ENCODE measurements at places on chromosomes 3 and 15.

- no peak for DNase-seq
Observed at GRCh38 chr3:24191801-24192403, 246.8 kb downstream of the NR1D2 start.

DNA sequence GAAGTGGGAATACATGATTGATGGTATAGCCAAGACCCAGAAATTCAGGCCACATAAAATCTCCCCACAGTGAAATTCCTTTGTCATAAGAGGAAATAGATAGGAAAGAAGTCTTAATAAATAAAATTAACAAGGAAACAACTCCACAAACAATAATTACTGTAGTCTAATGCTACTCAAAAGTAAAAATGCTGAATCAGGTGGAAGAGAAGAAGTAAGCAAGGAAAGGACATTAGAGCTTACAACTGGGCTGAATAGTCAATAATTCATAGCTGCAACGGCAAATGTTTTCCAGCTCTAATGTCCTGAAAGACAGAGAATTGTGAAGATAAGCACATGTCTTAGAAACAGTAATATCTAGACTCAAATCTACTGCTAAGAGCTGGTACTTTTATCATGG, 64.4 kb downstream of the STRIT1 start:
- DNase-seq, result no peak

- DNase-seq, result peak; percentile 27
Observed at GRCh38 chr15:59622289-59622688, 10.7 kb downstream of the GCNT3 start.

GRCh38 chr15:91694131-91694830, 159.2 kb upstream of the SLCO3A1 start:
- DNase-seq, result no peak

- no peak for DNase-seq
Observed at GRCh38 chr3:45054196-45054857, 28.2 kb downstream of the CLEC3B start.

- no peak for DNase-seq
Observed at GRCh38 chr3:55597641-55598040, 110.5 kb upstream of the WNT5A start.

- no peak for DNase-seq
Observed at GRCh38 chr3:79297245-79297960, 470.4 kb downstream of the ROBO1 start.

DNA sequence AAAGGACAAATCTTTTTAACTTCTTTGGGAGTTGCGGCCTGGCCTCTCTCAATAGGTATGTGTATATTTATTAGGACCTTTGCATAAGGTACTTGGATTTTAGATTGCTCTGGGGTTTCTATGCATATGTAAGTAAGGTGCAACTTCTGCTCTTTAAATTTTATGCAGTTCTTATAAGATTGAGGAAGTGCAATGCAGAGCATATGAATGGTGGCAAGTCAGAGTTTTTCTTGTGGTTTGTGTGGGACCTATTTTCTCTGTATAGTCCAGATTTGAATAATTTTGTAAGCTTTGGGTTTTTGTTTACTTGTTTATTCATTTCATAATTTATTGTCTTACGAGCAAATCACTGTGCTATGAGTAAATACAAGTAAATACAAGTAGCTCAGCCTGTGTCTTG, 101.5 kb downstream of the ATG7 start:
- no peak for DNase-seq

GRCh38 chr3:115275896-115276295, 128.8 kb upstream of the ZBTB20 start:
- DNase-seq, result no peak

DNA sequence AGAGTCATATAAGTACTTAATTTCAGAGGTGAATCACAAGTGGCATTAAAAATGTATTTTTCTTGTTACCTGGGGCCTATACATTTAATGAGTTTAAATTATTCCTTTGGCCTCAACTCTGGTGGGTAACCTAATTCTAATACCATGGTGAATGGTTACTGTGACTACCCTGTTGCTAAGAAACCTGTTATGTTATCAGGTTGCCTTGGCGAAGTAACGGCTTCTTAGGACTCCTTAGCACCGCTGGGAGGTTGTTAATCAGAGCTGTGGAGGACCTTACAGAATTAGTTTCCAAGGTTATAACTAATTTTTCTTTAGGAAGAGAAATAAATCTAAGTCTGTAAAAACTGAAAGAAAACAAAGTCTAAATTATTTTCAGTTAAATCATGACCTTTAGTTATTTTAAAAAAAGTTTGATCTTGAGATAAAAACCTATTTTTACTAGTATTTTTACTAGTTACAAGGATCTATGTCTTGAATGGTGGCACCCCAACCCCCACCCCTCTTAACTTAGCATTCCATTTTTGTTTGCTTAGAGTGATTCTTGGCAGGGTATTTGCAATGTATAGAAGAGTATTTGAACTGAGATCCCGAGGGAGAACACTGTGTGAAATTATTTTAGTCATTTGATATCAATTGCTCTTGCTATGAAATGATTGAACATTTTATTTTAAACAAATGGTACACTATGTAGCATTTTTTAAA, 155.5 kb downstream of the FNDC3B start:
- no peak for DNase-seq

DNA sequence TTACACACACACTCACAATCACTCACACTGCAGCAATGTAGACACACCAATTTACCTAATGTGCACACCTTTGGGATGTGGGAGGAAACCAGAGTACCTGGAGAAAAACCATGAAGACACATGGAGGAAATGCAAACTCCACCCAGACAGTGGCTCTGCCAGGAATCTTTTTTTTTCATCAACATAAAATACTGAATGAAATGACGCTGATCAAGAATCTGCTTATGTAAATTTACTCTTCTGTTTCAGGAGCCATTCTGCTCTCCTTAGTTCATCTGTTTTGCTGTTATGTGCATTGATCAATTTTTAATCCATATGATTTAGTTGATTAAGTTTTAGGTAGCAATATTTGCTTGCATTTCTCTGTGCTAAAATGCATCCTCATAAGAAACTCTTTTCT, 414.2 kb upstream of the CCDC54 start:
- DNase-seq, result no peak

DNA sequence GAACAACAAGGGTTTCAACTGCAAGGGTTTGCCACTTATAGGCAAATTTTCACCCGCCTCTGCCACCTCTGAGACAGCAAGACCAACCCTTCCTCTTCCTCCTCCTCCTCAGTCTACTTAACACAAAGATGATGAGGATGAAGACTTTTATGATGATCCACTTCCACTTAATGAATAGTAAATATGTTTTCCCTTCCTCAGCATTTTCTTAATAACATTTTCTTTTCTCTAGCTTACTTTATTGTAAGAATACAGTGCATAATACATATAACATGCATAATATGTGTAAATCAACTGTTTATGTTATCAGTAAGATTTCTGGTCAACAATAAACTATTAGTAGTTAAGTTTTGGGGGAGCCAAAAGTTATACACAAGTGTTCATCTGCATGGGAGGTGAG, 77.4 kb downstream of the KLF15 start:
- DNase-seq, result no peak

- no peak for DNase-seq
Observed at GRCh38 chr3:74673326-74673725, 58.9 kb upstream of the CNTN3 start.

DNA sequence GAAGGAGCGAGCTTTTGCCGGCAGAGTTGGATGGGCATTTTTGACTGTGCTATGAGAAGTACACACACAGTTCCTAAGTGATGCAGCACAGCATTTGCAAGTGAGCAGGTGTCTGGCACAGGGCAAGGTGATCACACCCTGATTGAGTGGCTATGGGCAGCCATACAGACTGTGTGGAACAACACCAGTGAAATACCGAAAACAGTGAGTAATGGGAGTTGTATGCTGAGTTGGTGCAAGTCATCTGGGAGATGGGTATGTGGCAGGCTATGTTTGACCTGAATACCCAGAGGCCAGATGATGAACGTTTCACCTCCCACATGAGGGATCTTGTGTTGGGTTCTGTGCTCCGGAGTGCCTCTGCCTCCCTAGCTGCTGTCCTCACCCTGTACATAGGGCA, 53.5 kb upstream of the TIPARP start:
- DNase-seq, result no peak

- no peak for DNase-seq
Observed at GRCh38 chr15:57704441-57704840, 2.1 kb upstream of the POLR2M start.

DNA sequence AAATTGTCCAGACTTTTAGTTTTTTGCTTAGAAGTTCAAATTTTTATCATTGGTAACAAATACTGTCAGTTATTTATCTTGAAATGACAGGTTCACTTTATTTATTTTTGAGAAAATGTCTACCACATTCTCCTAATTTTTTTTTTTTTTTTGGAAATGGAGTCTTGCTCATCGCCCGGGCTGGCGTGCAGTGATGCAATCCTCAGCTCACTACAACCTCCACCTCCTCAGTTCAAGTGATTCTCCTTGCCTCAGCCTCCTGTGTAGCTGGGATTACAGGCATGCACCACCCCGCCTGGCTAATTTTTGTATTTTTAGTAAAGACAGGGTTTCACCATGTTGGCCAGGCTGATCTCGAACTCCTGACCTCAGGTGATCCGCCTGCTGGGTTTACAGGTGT, 16.1 kb upstream of the EBLN2 start:
- DNase-seq, result no peak

GRCh38 chr15:68112706-68113105, 58.6 kb downstream of the PIAS1 start:
- DNase-seq, result no peak

DNA sequence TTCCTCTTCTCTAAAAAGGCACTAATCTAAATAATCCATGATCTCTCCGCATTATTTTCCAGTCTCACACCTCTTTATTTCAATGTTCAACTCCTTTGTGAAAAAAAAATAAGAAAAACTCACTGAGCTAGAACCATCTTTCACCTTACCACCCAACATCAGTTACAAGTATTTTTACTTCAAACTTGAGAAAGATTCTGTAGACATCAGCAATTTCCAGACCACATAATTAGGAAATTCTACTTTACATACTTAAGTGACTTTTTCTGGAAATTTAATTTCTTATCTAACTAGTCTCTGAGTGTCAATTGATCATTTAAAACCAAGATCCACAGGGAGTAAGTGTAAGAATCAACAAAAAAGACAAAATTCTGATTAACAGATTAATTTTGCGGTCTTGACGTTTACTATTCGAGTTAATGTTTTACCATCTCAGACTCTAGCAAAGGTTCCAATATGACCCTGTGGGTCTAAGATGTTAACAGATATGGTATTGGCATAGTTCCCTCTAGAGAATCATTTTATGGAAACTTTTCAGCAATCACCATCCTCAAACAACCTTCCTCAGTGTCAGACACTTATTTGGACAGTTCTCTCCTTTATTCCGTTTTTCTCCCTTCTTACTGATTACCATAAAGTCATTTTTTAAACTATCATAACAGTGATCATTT, 5.1 kb downstream of the ATP13A3 start:
- DNase-seq, result no peak

DNA sequence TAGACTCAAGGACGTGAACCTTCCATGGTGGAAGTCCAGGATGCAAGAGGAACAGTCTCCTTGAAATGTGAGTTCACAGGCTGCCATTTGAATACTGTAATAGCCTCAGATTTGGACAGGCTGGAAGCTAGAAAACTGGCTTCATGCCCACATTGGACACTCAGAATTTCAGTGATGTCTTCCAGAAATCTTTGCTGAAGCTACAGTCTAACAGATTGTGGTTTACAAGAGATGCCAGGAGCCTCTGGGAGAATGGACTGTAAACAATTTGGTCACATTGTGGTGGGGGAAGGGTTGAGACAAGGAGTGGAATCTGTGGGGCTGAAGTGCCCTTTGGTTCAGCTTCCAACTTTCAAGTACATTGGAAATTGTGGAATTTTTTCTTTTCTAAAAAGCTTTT, 252.0 kb upstream of the PROK2 start:
- no peak for DNase-seq

DNA sequence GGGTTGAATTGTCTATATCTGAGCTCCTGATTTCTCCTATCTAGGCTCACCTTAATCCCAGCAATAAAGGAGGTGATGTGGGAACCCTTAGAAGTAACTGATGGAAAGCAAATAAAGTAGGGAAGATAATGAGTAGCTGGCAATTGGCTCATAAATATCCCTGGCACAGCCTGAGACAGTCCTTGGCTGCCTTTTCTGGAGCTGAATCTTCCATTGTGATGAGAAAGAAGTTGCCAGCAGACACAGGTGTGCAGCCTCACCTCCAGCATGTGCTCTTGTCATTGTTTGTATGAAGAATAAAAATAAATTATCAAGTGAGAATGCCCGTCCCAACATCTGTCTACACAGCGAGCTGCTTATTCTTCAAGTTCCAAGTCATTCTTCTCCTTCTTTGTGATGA, 53.2 kb upstream of the RASGRP1 start:
- DNase-seq, result no peak

- no peak for DNase-seq
Observed at GRCh38 chr3:16864610-16865313, 20.0 kb upstream of the PLCL2 start.

GRCh38 chr3:65548848-65549625, 489.7 kb downstream of the MAGI1 start:
- DNase-seq, result no peak

- no peak for DNase-seq
Observed at GRCh38 chr3:59326246-59327024, 276.6 kb upstream of the CFAP20DC start.

GRCh38 chr15:68479406-68479805, 47.4 kb upstream of the ITGA11 start:
- DNase-seq, result no peak

GRCh38 chr3:168470380-168470779, 374.7 kb upstream of the GOLIM4 start:
- no peak for DNase-seq

GRCh38 chr15:79436037-79436780, 4.1 kb downstream of the MINAR1 start:
- no peak for DNase-seq

Data from activated naive CD4-positive, alpha-beta T cell treated with Interleukin-2 at 50 U/mL for 16 hours (primary cell).